ENCODE measurements at places on chromosomes 1 and 21. TPM values are rescaled to one million over a fixed set of nuclear protein-coding genes. Genes with fewer than 3 reads are reported as not detected.

DNA sequence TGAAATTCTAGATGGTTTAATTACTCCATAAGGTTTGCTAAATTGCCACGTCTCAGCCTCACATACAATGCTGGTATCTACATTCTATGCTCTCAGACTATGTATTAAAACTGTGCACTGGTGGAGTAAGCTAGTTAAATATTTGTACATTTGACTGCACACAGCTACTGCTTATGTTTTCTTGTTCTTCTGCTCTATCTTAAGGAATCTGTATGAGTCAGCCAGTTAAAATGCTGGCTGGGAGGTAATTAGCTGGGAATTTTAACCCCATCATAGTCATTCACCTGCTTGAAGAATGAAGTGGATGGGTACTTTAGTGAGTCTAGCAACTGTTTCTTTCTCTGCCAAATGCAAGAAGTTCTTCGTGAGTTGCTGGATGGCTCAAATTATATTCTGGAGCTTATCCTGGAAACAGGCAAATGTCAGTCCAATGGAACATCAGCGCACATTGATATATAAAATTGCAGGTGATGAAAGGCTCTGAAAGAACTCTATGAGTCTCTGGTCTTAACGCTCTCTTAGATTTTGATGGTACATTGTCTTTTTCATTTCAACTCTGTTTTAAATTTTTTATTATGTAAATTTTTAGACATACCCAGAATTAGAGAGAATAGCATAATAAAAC is 83.4 kb downstream of the BACH1 start:
- DNase-seq = no peak

GRCh38 chr21:33984021-33984481 is 68.4 kb upstream of the ATP5PO start:
- DNase-seq = no peak

DNA sequence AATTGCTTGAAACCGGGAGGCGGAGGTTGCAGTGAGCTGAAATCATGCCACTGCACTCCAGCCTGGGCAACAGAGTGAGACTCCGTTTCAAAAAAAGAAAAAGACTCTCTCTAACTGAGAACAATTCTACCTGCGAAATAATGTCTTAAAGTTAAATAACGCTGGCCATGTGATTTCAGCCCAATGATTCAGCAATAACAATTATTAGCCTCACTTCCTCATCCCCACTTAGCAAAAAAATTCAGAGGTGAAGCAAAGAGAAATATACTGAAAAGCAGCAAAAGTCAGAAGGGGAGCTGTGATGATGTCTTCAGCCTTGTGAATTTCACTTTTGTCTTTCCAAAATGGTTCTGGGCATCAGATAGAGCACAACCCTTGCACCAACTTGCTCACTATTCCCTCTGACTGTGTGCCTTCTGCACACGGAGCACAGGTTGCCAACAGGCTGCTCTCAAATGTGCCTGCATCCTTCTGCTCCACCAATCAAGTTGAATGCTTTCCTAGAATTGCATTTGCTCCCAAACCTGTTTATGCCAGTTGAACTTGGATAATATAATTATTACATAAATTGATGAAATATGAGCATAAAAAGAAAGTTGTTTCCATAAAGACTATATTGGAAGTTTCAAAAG is 79.8 kb upstream of the IPO9 start:
- DNase-seq = no peak

GRCh38 chr1:111227851-111228747 is 586 bp downstream of the CHI3L2 start:
- peak; percentile 59 for DNase-seq

- no peak for DNase-seq
Measured at GRCh38 chr1:68128157-68128556, 77.7 kb upstream of the DIRAS3 start.

The TMEM82 gene
- polyA plus RNA-seq = not detected

The TIE1 gene
- 0.76 TPM for polyA plus RNA-seq
